ENCODE measurements at places on chromosomes 13 and 19. TPM values are rescaled to one million over a fixed set of nuclear protein-coding genes. Genes with fewer than 3 reads are reported as not detected.

The ZNF541 gene
- not detected for total RNA-seq

The PSG5 gene
- total RNA-seq = not detected

- peaks cover 8% of the 10 kb centered on the region for H3K4me1 ChIP-seq
- H3K4me3 ChIP-seq = no peak overlapping the region
- no peaks in the 10 kb centered on the region for H3K27me3 ChIP-seq
- DNase-seq = no peak
- no peaks in the 10 kb centered on the region for H3K36me3 ChIP-seq
- H3K27ac ChIP-seq = no peak overlapping the region
These were observed 4.2 kb upstream of the CILP2 start for GRCh38 chr19:19533841-19534240.

GRCh38 chr13:50800091-50800739 lies 43.3 kb downstream of the DLEU7 start:
- no peak overlapping the region for H3K27ac ChIP-seq
- H3K4me3 ChIP-seq = no peak overlapping the region
- H3K27me3 ChIP-seq = no peaks in the 10 kb centered on the region
- no peaks in the 10 kb centered on the region for H3K4me1 ChIP-seq
- DNase-seq = no peak

- H3K27ac ChIP-seq = no peak overlapping the region
- no peak overlapping the region for H3K4me3 ChIP-seq
- H3K4me1 ChIP-seq = no peaks in the 10 kb centered on the region
- no peaks in the 10 kb centered on the region for H3K27me3 ChIP-seq
- no peak for DNase-seq
- H3K36me3 ChIP-seq = no peaks in the 10 kb centered on the region
These were observed 358.1 kb downstream of the MYO16 start for GRCh38 chr13:108987517-108987916.

- DNase-seq = no peak
- H3K27me3 ChIP-seq = no peaks in the 10 kb centered on the region
- peaks cover 2% of the 10 kb centered on the region for H3K36me3 ChIP-seq
- H3K27ac ChIP-seq = no peak overlapping the region
- H3K4me1 ChIP-seq = no peaks in the 10 kb centered on the region
- no peak overlapping the region for H3K4me3 ChIP-seq
These were observed 28.5 kb downstream of the MYCBP2 start for GRCh38 chr13:77298426-77298825.

DNA sequence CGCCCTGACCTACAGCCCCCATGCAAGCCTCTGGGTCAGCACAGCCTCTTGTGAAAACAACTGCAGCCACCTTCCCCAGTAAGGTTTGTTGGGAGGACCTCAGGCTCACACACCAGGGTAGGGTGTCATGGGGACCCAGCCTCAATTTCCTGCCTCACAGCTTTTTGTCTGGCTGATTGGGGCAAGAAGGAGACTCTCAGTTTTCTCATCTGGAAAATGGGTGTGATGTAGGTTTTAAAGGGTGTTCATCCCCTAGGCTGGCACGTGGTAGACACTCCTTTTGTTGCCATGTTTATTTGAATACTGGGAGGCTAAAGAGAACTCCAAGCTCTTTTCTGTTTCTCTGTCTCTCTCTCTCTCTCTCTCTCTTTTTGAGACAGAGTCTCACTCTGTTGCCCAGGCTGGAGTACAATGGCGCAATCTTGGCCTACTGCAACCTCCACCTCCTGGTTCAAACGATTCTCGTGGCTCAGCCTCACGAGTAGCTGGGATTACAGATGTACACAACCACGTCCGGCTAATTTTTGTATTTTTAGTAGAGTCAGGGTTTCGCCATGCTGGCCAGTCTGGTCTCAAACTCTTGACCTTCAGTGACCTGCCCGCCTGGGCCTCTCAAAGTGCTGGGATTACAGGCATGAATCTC lies 18.2 kb upstream of the PLAUR start:
- no peak overlapping the region for H3K27ac ChIP-seq
- no peak overlapping the region for H3K4me3 ChIP-seq
- peaks cover 19% of the 10 kb centered on the region for H3K4me1 ChIP-seq
- H3K27me3 ChIP-seq = no peaks in the 10 kb centered on the region

DNA sequence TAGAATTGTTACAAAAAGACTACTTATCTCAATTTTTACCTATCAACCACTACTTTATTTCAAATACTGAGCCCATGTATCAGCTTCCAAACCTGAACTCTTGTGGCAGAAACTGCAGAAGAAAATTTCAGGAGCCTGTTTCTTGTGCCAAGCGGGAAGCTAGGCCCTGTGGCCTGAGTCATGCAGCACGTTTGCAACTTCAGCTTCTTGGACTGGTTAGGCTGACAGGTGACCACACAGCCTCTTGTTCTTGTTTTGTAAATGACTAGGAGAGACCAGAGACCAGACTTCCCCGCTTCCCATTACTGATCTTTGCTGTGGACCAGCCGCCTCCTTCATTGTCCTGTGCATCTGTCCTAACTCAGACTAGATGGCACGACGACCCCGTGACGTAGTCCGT lies 3.4 kb upstream of the LAMP1 start:
- H3K4me1 ChIP-seq = peaks cover 10% of the 10 kb centered on the region
- H3K36me3 ChIP-seq = no peaks in the 10 kb centered on the region
- H3K27me3 ChIP-seq = peaks cover 8% of the 10 kb centered on the region
- DNase-seq = no peak

DNA sequence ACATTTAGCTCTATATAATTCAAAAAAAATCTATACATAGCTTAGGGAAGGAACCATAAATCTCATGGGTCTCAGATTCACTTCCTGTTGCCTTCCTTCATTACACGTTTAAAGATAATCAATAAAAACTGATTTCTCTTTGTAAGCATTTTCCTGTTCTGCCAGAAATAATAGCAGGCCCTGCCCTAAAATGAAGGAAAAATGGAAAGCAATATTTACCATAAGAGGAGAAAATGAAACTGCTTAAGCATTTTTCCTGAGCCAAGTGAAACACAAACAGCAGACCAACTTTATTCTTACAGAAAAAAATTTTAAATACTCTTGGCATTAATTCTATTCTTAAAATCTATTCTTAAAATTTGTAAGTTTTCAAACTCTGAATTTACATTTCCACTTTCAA lies 4.0 kb downstream of the LHFPL6 start:
- peaks cover 3% of the 10 kb centered on the region for H3K4me1 ChIP-seq
- H3K27me3 ChIP-seq = peaks cover 34% of the 10 kb centered on the region
- H3K27ac ChIP-seq = no peak overlapping the region
- H3K36me3 ChIP-seq = no peaks in the 10 kb centered on the region
- no peak overlapping the region for H3K4me3 ChIP-seq

DNA sequence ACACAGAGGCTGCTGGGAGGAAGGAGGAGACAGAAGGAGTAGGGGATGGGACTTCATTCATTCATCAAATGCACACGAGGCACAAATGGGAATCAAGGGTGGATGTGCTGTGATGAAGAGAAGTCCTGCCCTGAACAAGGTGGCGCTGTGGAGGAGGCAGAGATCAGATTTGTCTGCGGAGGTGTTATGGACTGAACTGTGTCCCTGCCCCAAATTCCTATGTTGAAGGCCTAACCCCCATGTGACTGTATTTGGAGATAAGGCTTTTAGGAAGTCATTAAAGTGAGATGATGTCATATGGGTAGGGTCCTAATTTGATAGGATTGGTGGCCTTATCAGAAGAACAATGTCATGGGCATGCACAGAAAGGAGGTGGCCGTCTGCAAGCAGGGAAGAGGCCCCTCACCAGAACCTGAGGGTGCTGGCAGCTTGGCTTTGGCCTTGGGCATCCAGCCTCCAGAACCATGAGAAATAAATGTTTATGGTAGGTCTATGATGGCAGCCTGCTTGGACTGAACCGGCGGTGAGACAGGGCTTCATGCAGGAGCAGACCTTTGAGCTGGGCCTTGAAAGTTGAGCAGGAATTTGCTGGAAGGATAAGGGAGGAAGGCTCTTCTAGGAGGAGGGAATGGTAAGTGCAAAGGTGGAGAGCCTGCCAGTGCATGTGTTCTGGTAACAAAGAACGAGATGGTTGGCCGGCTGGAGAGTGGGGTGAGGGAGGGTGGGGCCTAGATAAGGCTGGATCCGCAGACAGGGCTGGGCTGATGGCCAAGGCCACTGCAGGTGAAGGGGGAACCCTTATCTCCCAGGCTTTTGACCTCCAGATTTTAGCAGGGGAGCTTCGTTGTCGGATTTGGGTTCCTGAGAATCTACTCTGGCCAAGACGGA lies 2.7 kb upstream of the CEBPA start:
- no peak for DNase-seq
- H3K4me1 ChIP-seq = peaks cover 21% of the 10 kb centered on the region
- no peak overlapping the region for H3K4me3 ChIP-seq
- no peak overlapping the region for H3K27ac ChIP-seq
- no peaks in the 10 kb centered on the region for H3K36me3 ChIP-seq

DNA sequence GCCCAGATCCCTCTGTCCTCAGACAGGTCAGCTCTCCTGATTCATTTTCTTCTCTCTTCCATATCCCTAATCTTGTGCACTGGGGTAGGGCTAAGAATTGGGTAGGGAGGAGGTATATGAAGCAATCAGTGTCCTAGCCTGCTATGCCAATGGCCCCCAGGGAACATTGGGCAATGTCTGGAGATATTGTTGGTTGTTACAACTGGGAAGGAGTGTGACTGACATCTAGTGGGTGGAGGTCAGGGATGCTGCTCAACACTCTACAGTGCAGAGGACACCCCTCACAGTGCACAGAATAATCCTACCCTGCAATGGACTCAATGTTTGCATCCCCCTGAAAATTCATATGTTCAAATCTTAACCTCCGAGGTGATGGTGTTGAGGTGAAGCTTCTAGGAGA lies 57.5 kb downstream of the CPAMD8 start:
- H3K36me3 ChIP-seq = no peaks in the 10 kb centered on the region
- H3K4me1 ChIP-seq = no peaks in the 10 kb centered on the region
- no peak for DNase-seq
- no peak overlapping the region for H3K27ac ChIP-seq
- H3K4me3 ChIP-seq = no peak overlapping the region

DNA sequence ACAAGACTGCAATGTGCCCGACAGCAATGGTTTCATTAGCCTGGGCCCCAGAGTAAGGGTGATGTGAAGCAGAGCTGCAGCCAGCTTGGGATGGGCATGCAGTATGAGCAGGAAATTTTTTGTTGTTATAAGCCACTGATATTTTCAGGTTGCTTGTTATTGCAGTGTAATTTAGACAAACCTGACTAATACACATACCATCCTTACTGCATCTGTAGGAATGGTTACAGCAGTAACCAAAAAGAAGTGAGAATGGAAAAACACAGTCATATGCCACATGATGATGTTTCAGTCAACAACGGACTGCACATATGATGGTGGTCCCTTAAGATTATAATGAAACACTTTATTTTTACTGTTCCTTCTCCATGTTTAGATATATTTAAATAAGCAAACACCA lies 8.6 kb upstream of the POMP start:
- H3K27me3 ChIP-seq = no peaks in the 10 kb centered on the region
- DNase-seq = no peak
- H3K27ac ChIP-seq = no peak overlapping the region
- H3K4me3 ChIP-seq = no peak overlapping the region
- no peaks in the 10 kb centered on the region for H3K36me3 ChIP-seq

DNA sequence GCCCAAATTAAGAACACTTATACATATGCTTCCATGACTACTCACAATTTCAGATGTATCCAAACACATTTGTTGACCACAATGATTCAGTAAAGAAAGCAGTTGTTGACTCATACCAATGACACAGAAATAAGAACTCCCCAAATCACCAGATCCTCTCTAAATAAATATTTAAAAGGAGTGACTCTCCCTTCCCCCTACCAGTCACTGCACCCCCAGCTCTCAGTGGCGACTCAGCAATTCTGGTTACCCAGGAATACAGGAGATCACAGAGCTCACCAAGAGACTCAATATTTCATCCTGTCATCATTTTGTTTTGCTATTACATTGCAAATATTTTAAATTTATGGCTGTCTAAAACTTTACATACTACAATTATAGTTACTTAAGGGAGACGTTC lies 131.5 kb downstream of the RGCC start:
- H3K4me3 ChIP-seq = no peak overlapping the region
- DNase-seq = peak; percentile 8
- H3K36me3 ChIP-seq = no peaks in the 10 kb centered on the region
- no peak overlapping the region for H3K27ac ChIP-seq

DNA sequence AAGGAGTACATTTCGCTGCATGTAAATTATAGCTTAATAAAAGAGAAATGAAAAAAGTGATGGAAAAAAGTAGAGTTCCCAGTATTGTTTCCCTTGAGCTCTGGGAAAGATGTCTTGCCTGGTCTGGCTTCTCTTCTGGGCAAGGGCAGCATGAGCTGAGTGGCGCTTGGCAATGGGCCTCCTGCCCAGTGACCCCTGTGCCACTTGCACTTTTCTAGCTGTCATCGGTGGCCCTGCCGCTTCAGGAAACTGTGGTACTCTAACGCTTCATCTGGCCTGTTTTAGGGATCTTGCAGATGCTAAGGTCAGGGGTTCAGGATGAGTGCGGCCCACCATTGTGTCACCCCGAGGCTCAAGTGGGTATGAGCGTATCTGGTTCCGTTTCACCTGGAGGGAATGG lies 161.4 kb downstream of the MTUS2 start:
- no peaks in the 10 kb centered on the region for H3K36me3 ChIP-seq
- no peaks in the 10 kb centered on the region for H3K4me1 ChIP-seq
- H3K27me3 ChIP-seq = peaks cover 60% of the 10 kb centered on the region
